ENCODE measurements at places on chromosomes 4 and X.

DNA sequence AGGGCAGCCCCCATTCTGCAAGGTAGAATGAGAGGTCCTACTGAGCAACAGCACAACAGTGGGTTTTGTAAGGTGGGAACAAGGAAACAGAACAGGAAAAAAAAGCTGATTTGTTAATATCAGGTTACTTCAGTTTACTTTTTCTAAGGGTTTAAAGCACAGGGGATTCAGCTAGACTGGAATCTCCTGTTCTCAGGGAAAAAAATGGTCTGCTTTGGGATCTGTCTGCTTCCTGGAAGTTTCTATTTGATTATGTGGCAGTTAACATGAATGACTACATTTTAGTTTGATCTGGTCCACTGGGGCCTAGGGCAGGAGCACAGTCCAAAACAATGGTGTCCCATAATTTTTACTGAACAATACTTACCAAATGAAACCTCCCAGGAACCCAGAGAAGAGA, 104.6 kb downstream of the FBXW7 start:
- DNase-seq = no peak

DNA sequence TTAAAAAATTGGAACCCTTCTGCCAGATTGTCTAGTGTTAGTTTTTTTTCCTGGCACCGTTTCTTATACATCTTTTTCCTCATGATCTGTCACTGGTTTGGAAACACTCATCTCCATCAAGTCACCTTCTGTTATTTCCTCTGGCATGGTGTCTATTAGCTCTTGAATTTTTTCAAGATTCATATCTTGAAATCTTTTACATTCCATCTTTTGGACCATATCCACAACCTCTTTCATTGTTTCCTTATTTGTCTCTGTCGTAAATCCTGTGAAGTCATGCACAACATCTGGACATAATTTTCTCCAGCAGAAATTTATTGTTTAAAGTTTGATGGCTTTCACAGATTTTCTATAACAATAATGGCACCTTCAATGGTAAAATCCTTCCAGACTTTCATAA, 10.2 kb upstream of the TMEM185A start:
- no peak for DNase-seq

- no peak for DNase-seq
Observed at GRCh38 chrX:48450076-48450475, 20.0 kb downstream of the SLC38A5 start.

GRCh38 chr4:140227286-140227685, 73.3 kb upstream of the MAML3 start:
- no peak for DNase-seq

GRCh38 chr4:185700630-185701029, 111.4 kb downstream of the SORBS2 start:
- DNase-seq = no peak

- no peak for DNase-seq
Observed at GRCh38 chrX:71458866-71459265, 74.0 kb upstream of the OGT start.

DNA sequence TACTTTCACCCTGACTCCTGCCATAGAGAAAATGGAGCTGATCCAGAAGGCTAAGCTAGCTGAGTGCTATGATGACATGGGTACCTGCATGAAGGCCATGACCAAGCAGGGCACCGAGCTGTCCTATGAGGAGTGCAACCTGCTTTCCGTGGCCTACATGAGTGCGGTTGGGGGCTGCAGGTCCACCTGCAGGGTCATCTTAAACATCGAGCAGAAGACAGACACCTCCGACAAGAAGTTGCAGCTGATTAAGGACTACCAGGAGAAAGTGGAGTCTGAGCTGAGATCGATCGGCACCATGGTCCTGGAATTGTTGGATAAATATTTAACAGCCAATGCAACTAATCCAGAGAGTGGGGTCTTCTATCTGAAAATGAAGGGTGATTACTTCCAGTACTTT, 438.0 kb downstream of the TMA16 start:
- DNase-seq = no peak

DNA sequence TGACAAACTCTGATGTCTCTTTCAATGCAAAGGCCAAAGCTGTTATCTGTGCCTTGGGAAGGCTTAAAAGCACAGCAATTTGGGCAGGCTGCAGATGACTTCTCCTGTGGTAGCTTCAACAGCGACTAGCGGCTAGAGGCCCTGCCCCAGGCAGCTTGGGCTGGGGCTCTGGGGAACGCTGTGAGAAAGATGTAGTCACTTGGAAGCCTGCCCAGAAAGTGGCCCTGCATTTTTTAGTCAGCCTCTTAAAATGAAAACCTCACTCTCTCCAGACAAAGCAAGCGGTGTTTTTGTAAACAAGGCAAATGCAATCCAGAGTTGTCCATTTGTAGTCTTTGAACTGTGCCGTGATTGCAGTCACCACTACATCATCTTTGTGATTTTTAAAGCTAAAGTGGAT, 27.5 kb downstream of the PCYT1B start:
- DNase-seq = no peak

- no peak for DNase-seq
Observed at GRCh38 chr4:167717495-167717894, 374.8 kb upstream of the ANXA10 start.
